ENCODE measurements at places on chromosomes 5 and 9.

GRCh38 chr5:77641963-77642737 lies 3.6 kb upstream of the OTP start:
- no peak for DNase-seq

GRCh38 chr5:55173687-55174230 lies 782 bp upstream of the CDC20B start:
- no peak for DNase-seq

- DNase-seq: no peak
These were observed 64.5 kb downstream of the PRKACG start for GRCh38 chr9:68949271-68950000.

GRCh38 chr9:134358026-134358661 lies 31.9 kb downstream of the RXRA start:
- DNase-seq: no peak

DNA sequence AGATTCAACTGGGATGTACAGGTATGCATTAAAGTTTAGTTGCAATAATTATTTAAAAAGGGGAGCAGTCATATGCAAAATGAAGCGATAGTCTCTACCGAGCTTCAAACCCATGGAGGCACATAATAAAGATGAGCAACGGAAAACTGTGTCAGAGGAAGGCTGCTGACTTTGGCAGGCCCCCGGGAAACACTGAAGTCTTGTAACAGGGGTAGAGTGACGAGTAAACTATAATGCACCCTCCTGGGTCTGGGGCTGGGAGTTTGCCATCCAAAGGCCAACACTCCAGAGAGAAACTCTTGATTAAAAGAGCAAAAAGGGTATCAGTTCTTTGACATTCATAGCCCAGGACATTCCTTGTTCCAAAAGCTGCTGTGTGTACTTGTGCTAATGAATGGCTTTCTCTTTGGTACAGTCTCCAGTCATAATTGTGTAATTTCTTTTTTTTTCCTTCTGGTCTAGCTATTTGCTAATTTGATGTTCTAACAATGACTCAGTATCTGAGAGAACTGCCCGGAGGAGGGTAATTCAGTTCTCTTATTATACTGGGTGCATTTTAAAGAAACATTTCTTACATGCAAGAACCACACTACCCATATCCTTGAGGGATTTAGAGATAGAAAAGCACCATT lies 59.2 kb downstream of the TNC start:
- DNase-seq: no peak

- no peak for DNase-seq
These were observed 94.4 kb upstream of the FSTL4 start for GRCh38 chr5:133706506-133707430.

DNA sequence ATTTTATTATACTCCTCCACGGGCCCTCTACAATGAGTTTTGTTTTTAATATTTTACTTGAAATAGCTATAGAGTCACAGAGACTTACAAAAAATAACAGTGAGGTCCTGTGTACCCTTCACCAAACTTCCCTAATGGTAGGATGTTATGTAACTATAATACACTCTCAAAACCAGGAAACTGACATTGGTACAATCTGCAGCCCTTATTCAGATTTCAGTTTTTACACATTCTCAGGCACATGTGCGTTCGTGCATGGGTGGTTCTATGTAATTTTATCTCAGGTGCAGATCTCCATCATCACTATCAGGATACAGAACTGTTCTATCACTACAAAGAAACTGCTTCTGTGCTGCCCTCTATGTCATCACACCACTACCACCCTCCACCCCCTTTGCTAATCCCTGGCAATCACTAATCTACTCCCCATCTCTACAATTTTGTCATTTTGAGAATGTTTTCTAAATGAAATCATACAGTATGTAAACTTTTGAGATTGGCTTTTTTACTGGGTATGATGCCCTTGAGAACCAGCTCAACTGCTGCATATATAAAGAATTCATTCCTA lies 16.4 kb downstream of the RAB14 start:
- no peak for DNase-seq

DNA sequence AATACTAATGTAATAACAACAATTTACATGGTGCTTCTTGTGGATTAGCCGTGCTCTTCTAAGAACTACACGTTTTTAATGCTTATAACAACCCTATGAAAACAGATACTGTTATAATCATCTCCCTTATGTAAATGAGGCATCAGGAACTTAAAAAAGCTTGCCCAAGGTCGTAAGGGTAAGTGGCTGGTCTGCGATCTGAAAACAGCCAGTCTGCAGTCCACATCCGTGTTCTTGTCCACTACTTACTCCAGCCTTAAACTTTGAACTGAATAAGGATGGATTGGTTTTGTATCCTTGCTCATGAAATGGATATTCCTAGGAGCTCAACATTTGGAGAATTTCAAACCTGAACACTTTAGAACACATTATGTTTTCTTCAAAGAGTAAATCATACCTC lies 26.7 kb downstream of the PAM start:
- no peak for DNase-seq

GRCh38 chr5:169906745-169907649 lies 73.3 kb downstream of the INSYN2B start:
- DNase-seq: no peak

DNA sequence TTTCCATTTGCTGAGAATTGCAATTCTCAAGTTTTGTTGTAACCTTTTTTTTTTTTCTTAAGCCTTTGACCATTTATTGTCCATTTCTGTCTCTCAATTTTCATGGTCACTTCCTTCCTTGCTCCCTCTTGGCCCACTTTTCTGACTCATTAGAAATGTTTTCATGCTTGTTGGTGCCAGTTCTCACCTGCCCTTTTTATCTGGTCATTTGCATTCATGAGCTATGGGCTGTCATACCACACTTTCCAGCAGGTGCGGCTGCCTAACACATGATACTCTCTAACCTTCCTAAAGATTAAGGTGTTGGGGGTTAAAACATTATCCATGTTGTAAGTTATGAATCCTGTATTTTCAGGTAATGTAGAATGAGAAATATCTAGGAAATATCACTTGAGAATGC lies 150.5 kb upstream of the TLX3 start:
- DNase-seq: no peak

- no peak for DNase-seq
These were observed 25.9 kb upstream of the F2RL2 start for GRCh38 chr5:76649140-76649539.

- no peak for DNase-seq
These were observed 4.8 kb downstream of the FIBCD1 start for GRCh38 chr9:130934246-130934645.

DNA sequence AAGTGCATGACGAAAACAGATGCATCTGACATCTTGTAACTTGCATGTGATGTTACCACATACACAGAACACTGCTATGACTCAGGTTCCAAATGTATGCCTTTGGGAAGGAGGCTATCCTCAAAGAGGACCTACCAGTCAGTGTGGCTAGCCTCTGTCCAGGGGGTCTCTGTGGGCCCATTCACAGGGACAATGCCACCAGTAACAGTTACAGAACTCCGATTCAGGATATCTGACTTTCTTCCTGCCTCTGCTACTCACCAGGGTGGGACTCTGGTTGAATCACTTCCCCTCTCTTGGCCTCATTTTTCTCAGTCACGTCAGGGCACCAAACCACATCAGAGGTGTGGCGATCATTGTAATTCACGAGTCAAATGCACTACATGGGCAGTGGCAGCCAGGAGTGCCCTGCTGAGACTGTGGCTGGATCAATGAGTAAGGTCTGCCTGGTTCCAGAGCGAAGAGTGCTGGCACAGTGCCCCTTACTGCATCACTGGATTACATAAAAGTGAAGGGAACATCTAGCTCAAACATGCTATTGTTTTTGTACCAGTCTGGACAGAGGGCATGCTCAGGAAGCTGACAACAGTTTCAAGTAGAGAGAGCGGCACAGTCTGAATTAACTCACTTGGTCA lies 13.2 kb downstream of the ATOX1 start:
- no peak for DNase-seq

- DNase-seq: no peak
These were observed 30.4 kb upstream of the NDFIP1 start for GRCh38 chr5:142078221-142078620.

- DNase-seq: no peak
These were observed 13.2 kb upstream of the FIBCD1 start for GRCh38 chr9:130952065-130952762.

GRCh38 chr9:131708226-131709002 lies 31.5 kb downstream of the RAPGEF1 start:
- DNase-seq: no peak

GRCh38 chr5:95647886-95648860 lies 1.6 kb downstream of the RFESD start:
- DNase-seq: no peak

GRCh38 chr9:136138566-136138965 lies 19.9 kb upstream of the TMEM250 start:
- no peak for DNase-seq

GRCh38 chr9:136848393-136849037 lies 694 bp upstream of the PHPT1 start:
- DNase-seq: no peak

- no peak for DNase-seq
These were observed 187.1 kb downstream of the EDIL3 start for GRCh38 chr5:84197538-84197937.

DNA sequence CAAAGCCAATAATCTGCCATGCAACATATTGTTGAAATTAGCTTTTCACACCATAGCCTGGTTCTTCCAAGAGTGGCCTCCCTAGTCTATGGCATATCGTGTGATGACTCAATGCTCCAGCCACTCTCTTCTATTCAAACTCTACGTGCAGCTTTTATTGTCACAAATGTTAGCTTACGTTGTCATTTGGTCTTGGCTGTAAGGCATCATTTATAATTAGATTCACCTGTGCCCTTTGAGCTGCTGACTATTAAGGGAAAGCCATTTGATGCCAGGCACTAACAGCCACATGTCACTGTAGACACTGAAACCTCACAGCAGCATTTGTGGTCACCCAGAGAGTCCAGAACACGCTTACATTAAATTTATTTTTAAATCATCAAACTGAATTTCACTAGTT lies 66.8 kb downstream of the APBA1 start:
- DNase-seq: no peak

- no peak for DNase-seq
These were observed 82.2 kb downstream of the DCP2 start for GRCh38 chr5:113058706-113059226.

DNA sequence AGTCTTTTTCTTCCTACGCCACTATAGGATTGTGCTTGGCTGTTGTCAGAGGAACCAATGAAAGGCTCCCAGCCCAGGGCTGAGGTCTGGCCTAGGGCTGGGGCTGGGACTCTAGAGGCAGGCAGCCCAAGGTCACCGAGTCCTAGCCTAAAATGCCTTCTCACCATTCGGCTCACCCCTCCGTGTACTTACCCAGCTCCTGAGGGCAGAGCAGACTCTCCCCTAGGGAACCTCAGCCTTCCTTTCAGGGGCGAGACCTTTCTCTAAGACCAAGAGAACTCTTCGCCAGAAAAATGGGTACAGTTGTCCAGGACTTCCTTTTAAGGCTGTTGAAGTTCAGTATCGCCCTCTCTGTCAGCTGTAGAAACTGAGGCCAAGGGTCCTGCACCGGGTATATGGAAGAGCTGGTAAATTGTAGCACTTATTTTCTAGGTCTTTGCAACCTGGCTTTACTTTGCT lies 1.7 kb upstream of the SPRY4 start:
- DNase-seq: no peak

DNA sequence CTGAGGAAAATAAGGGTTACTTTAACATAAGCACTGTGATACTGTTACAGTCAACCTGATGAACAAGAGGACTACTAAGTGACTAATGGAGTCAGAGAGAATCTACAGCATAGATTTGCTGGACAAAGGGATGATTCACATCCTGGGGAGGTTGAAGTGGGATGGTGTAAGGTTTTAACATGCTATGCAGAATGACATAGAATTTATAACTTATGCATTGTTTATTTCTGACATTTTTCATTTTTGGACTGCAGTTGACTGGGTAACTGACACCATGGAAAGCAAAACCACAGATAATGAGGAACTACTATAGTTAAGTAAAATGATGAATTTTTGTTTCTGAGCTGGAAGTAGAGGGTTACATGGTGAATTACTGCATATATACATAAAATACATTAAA lies 389.2 kb downstream of the MAT2B start:
- no peak for DNase-seq

- no peak for DNase-seq
These were observed 236.9 kb downstream of the SAXO1 start for GRCh38 chr9:18795947-18796671.

DNA sequence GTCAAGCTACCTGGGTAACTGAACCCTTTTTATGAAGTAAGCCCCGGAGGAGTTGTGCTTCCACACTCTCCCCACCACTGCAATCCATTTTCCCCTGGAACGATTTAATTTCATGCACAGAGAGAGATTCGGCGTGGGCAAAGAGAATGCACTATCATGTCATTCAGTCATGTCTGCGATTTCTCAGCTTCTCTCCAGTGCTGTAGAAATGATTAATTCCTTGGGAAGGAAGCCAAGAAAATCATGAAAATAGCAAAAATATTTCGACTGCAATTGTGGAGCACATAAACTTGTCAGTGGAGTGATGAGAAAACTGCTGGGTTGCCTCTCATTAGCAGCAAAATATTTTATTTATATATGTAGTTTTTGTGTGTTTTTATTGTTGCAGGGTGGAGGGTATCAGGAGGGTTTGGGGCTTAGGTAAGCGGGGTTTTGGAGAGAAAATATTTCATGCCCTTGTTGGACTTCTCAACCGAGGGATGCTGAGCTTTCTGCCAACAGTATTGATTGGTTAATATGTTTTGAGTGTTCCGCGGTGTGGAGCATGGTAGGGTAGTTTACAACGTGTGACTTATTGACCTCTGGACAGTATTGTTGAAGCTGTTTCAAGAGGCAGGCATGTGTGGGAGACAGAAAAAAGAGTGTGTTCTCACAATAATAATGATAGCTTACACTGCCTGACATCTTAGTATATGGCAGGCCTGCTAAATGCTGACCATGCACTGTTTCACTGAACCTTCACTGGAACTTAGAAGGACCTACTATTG lies 69.3 kb downstream of the SGCD start:
- DNase-seq: no peak

DNA sequence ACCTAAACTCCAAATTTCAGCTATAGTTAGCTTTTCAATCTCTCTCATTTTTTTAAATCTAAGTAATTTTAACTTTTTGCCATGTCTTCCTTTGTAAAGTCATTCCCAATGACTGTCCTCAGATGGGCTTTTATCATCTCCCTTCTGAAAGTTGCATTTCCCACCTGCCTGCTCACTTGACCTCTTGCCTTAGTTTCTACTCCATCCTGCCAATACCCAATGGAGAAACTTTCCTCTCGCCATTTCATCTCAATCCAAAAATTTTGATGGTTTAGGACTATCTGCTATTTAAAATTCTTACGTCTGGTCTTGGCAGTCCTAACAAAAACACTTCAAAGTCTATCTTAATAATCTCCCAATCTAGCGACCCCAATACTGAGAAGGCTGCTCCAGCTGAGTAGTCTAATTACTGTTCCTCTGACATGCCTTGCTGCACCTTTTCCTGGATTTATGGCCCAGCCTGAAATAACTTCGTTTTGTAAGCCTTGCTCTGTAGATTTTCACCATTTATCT lies 231.3 kb downstream of the PRR16 start:
- no peak for DNase-seq

- no peak for DNase-seq
These were observed 293.8 kb downstream of the CWC27 start for GRCh38 chr5:65062469-65063083.

GRCh38 chr9:101126556-101126955 lies 98.0 kb downstream of the PLPPR1 start:
- DNase-seq: no peak

GRCh38 chr5:59036274-59036961 lies 453.5 kb downstream of the RAB3C start:
- DNase-seq: no peak

GRCh38 chr5:82364497-82364896 lies 86.3 kb upstream of the RPS23 start:
- no peak for DNase-seq
